Progenitor cell of endocrine pancreas (in vitro differentiated cells): ENCODE measurements at places on chromosomes 2 and 18.

GRCh38 chr2:17517481-17518211, 594 bp downstream of the RAD51AP2 start:
- DNase-seq, result no peak

DNA sequence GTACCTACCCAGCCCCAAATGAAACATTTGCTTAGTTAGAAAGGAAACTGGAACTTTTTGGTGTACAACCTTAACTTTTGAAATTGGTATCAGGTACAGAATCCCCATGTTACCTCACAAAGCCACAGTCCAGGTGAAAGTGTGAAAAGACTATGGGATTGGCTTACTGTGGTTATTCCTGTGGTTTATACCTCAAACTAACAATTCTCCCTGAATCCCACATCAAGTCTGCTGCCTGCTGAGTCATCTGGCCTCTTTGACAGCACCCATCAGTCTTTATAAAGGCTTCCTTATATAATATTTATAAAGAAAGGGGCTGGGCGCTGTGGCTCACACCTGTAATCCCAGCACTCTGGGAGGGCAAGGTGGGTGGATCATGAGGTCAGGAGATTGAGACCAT, 164.6 kb downstream of the TMEM247 start:
- DNase-seq, result no peak

- no peak for DNase-seq
Observed at GRCh38 chr2:120514521-120514920, 168.6 kb downstream of the INHBB start.

DNA sequence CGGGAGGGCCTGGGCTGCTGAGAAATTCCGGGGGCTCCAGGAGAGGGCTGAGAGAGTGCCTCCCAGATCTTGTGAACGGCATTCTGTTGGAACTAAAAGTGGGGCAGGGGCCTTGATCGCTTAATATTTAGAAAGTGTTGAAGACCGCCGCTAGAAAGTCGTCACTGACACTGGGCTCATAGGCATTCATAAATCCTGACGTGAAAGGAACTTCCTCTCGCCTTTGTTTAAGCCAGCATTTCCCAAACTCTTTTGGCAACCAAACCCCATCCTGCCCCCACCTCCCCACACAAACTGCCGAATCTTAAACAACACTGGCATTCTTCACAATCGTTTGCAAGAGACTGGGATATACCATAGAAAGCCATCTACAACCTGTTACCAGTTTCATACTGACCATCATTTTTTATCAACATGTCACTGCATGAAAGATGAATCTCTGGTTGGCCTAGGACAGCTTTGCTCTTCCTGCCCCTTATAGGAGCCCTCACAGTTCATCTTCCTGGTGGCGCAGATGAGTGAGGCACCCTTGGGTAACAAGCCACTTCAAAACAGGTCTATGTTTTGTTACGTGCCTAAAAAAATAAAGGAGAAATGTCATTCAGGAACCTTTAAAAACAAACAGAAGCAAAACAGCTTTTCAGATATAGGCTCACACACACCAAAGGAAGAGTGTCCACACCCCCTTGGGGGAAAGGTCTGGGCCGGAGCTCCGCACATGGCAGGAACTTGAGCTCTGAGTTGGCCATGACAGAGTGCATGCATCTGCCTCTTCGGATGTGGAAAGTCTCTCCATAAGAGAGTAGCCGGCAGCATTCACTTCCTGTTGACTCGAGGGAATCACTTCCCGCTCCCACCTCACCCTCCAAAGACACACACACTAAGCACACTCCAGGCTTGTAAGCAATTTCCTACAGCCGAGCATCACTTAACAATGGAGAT, 13.0 kb downstream of the MTERF4 start:
- no peak for DNase-seq

- no peak for DNase-seq
Observed at GRCh38 chr18:42429196-42429595, 474.2 kb downstream of the PIK3C3 start.

- no peak for DNase-seq
Observed at GRCh38 chr2:228377533-228377932, 196.0 kb upstream of the SPHKAP start.

DNA sequence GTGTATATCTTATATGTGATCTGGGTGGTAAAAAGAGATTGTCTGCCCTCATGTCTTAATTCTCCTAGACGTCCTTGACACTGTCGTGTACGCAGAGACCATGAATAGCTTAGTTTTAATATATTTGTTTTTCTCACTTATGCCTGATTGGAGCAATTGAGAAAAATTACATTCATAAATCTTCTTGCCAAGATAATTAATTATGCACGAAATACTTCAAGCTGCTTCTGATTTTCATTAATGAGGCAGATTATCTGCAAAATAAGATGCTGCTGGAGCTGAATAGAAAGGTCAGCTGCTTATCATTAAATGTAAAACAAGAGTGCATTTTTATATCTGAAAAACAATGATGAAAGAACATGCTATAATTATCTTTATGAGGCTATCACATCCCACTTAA, 95.9 kb downstream of the CCDC141 start:
- DNase-seq, result no peak

DNA sequence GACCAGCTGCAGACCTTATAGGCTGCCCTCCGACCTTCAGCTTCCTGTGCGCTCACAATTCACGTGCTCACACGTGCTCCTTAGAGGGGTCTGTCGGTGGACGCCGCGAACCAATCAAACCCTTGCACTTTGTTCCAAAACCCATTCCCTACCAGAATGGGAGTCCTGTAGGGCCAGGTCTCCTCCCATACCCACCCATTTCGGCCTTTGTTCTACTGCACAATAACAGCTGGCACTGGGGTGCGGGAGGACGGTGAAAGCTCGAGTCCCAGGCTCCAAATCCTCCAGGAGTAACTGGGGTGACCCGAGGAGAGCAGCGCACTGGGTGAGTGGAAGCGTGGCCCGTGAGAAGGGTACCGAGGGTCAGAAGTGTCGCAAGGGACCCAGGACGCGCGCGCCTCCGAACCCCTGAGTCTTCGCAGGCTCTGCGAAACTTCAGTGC, 13.0 kb downstream of the SIX3 start:
- no peak for DNase-seq

- DNase-seq, result no peak
Observed at GRCh38 chr18:70523035-70523791, 234.4 kb downstream of the SOCS6 start.

DNA sequence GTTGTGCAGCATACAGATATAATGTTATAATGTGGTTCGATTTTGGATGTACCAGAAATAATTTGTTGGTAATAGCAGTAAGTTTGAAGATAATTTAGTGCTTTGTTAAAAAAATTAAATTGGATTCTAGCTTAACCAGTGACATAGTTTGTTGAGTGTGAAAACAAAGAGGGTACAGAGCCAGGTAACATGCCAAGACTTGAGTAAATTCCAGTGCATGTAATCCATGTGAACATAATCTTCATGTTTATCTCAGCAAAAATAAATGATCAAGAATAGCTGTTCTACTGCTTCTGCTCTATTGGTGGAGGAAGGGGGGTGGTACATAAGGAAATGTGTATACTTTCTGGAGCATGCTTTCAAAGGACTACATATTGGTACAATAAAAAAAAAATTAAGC, 165.8 kb downstream of the DNAH7 start:
- no peak for DNase-seq

DNA sequence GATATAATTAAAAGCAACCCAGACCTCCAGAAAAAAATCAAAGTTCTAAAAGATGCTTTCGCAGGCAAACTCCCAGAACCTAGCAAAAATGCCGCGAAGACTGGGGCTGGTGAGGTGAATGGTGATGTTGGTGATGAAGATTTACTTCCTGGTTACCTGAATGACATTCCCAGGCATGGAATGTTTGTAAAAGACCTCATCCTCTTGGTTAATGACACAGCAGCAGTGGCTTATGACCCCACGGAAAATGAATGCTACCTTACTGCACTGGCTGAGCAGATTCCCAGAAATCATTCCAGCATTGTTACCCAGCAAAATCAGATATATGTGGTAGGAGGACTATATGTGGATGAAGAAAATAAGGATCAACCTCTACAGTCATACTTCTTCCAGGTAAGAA, 994 bp downstream of the KLHL41 start:
- no peak for DNase-seq

- no peak for DNase-seq
Observed at GRCh38 chr18:961644-962355, 57.1 kb downstream of the ADCYAP1 start.

GRCh38 chr2:173773076-173773475, 192.1 kb downstream of the SP3 start:
- DNase-seq, result no peak

DNA sequence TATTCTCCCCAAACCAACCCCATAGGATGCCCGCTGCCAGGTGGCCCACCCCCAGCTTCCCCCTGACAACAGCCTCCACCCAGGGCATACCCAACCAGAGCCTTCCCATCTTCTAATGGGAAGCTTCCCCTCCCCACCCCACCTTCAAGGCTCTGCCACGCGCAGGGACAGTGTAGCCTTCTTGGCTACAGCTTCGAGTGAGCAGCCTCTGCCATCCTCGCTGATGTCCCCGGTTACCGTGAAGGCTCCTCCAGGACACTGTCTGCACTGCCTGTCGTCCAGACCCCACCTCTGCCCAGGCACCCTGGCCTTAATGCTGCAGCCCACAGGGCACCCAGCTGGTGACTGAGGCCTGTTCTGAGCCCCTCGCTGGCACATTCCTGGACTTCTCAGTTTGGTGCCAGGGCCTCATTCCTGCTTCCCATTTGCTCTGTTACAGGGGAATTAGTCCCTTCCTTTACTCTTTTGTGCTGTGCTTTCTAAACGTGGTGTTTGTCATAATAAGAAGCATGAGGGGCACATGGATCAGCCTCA, 13.0 kb upstream of the ADNP2 start:
- DNase-seq, result no peak

DNA sequence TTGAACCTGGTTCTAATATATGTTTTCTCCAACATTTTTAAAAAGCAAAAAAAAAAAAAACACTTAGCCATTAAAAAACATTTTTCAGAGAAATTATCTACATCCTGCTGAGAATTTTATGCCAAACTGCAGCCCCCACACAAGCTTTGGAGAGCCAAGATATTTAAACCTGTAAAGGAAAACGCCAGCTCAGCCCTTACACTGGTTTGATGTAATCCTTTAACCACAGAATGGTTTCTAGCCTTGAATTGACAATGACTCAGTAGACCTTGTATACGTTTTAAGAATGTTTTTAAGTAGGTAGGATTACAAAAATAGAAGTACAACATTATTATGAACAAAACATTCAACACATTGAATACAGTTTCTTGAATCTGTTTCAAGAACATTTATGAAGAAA, 113.6 kb downstream of the BABAM2 start:
- DNase-seq, result no peak

DNA sequence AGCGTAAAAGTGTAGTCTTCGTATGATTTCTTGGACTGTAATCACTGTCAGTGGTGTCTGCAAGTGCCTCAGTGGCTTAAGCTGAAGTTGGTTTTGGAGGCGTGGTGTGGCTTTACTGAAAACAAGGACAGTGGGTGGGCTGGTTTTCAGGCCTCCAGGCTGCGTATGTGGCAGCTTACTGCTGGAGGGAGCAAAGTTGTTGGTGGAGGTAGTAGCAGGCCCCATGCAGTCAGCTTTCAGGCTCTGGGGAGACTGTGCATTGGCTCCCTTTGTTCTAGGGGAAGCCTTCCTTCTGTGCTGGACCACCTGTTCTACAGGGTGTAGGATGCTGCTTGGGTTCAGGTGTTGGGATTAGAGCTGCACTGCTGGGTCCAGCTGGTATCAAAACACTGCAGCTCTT, 91.6 kb downstream of the NCK2 start:
- DNase-seq, result no peak

GRCh38 chr2:48900321-48901014, 144.9 kb upstream of the LHCGR start:
- no peak for DNase-seq

DNA sequence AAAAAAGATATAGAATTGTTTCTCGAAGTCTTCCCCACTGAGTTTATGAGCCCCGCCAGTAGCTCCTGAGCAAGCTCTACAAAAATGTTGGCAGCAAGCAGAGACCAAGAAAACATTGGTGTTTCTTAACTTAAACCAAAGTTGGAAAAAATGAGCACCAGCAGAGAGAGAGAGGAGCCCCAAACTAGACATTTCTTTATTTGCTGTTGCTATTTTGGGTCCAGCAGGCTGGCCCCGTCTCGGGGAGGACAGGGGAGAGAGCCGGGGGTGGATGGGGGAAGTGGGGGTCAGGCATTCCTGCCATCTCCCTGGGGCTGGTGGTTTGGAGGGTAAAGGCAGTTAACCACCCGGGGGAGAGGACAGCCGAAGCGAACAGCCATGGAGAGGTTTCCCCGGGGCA, 113.0 kb downstream of the DYSF start:
- DNase-seq, result no peak

DNA sequence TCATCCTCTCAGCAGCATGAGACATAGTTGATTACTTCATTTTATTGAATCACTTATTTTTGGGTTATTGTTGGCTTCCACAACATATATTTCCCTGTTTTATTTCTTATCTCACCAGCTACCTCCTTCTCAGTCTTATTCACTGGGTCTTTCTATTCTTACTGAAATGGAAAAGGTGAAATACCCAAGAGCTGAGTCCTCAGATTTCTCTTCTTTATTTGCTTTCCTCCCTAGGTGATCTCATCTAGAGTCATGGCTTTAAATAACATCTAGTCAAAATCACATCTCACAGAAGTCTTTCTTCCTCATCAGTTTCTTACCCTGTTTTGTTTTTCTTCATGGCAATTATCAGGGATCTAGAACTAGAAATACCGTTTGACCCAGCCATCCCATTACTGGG, 105.0 kb upstream of the RBBP8 start:
- DNase-seq, result no peak

DNA sequence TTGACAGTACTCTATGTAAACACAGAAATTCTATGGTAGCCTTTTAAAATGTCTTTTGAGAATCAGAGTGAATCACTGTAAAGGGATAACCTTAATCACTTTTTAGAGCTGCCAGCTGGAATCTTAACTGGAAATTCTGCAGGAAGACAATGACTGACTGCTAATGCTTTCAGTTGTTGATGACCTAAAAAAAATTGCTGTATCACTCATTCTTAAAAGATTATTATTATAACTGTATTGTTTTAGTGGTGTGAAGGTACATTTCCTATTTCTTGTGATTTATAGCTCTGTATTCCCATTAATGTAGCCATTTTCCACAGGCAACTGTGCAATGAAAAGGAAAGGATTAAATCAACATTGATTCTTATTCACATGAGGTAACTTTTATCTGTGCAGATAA, 260.5 kb downstream of the CALCRL start:
- DNase-seq, result no peak

- no peak for DNase-seq
Observed at GRCh38 chr2:177289824-177290628, 25.5 kb upstream of the NFE2L2 start.

- DNase-seq, result no peak
Observed at GRCh38 chr2:30503695-30504052, 56.6 kb downstream of the LCLAT1 start.

- no peak for DNase-seq
Observed at GRCh38 chr18:31230495-31230894, 67.8 kb upstream of the DSC1 start.

GRCh38 chr2:201465524-201465971, 14.0 kb downstream of the STRADB start:
- DNase-seq, result no peak
